SIG-M5 (cell line): ENCODE measurements at places on chromosomes 5 and 9.
A peak's percentile ranks its signal among the peaks of the same experiment; 100 is the strongest.

- DNase-seq, result no peak
Observed at GRCh38 chr5:134504629-134505300, 20.7 kb upstream of the JADE2 start.

- DNase-seq, result no peak
Observed at GRCh38 chr5:77008413-77008812, 21.8 kb upstream of the AGGF1 start.

DNA sequence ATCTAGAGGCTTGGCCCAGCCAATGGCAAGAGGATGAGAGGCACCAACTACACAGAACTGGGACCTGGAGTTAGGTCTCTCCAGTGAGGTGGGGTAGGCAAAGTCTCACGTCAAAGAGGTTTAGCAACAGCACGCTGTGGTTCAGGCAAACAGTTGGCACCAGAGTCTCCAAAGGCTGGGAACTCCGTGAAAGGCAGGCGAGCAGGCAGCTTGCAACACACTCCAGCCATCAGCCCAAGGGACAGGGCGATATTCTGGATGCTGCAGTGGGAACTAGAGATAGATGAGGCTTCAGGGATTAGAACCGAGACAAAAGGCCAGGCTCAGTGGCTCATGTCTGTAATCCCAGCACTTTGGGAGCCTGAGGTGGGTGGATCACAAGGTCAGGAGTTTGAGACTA, 129.1 kb downstream of the PDZD2 start:
- DNase-seq, result no peak

DNA sequence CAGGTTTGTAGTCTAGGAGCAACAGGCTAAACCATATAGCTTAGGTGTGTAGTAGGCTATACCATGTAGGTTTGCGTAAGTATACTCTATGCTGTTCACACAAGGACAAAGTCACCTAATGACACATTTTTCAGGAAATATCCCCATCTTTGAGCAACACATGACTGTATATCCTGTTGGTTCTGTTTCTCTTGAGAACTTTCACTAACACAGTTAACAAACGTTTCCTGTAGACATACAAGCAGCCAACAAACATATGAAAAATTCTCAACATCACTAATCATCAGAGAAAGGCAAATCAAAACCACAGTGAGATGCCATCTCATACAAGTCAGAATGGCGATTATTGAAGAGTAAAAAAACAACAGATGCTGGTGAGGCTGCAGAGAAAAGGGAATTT, 68.2 kb downstream of the NR2F1-AS1 start:
- DNase-seq, result no peak

GRCh38 chr5:36239370-36240293, 2.1 kb downstream of the NADK2 start:
- no peak for DNase-seq

GRCh38 chr9:107049046-107049802, 186.3 kb downstream of the ZNF462 start:
- no peak for DNase-seq

DNA sequence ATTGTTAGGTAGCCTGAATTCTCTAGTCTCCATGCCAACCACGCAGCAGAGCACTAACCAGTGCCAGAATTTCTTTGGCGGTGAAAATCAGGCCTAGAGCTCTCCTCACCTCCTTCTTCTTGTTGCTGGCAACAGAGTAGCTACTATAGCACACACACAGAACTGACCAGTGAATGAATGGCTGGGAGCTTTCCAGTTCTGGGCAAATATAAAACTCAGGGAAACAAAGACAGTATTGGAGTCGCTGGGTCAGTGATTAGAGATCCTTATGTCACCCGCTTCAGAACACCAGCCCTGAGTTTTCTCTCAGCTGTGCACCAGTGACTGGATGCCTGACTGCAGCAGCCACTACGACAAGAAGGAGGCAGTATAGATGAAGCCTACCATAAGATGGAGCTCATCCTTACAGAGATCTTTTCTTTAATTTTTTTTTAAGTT, 26.9 kb upstream of the FEM1C start:
- DNase-seq, result no peak

- no peak for DNase-seq
Observed at GRCh38 chr5:74040811-74041491, 415.0 kb downstream of the ARHGEF28 start.

DNA sequence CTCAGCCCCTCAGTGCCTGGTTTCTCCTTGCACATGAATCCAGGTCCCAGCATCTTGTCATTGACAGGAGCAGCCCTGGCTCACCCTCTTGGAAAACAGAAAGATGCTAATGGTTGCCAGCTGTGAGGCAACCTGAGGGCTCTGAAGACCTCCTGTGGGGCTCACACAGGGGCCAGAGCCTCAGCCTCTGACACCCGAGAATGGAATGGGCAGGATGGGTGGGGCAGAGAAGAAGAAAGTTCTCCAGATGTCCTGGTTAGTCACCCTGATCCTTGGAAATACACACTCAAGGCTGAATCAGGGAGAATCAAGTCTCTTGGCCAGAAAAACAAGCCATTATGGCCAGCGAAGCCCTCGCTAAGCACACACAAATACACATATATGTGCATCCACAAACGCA, 32.3 kb upstream of the SPATA31E1 start:
- DNase-seq, result no peak

DNA sequence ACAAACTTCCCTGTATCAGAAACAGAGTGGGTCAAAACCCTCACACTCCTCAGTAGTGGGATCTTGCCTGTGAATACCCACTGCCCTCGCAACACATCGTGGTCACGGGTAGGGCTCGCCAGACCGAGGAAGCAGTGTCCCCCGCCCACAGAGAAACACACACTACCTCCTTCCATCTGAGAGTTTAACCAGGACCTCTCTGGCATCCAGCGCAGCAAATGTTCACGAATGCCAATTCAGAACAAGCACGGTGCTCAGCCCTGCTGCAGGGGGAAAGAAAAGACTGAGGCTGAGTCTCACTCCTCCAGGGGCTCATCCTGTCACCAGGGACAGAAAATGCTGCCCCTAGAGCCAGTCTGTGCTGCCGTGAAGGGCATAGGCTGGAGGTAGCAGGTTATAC, 42.5 kb upstream of the SYNPO start:
- no peak for DNase-seq

GRCh38 chr5:54311176-54311677, 854 bp upstream of the ARL15 start:
- no peak for DNase-seq

- no peak for DNase-seq
Observed at GRCh38 chr5:33329891-33330290, 110.9 kb upstream of the TARS1 start.

DNA sequence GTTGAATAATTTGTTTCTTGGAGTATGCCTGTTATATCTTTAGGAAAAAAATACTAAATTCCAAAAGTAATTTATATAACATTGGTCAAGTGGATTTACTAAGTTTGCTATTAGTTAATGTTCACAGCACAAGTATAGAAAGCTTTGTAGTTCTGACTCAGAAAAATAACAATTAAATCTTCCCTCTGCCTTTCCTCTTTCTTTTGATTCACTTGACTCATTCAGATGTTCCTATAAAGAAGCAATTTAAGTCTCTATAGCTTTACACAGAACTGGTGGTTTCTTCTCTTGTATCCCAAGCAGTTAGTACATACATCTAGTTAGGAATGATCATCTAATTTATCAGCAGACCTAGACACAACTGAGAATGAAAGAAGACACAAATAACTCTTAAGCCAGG, 4.5 kb upstream of the CDC42SE2 start:
- no peak for DNase-seq

- DNase-seq, result no peak
Observed at GRCh38 chr9:110156416-110156815, 51.5 kb downstream of the C9orf152 start.

GRCh38 chr5:100902440-100903038, 543 bp downstream of the ST8SIA4 start:
- peak; percentile 9 for DNase-seq

DNA sequence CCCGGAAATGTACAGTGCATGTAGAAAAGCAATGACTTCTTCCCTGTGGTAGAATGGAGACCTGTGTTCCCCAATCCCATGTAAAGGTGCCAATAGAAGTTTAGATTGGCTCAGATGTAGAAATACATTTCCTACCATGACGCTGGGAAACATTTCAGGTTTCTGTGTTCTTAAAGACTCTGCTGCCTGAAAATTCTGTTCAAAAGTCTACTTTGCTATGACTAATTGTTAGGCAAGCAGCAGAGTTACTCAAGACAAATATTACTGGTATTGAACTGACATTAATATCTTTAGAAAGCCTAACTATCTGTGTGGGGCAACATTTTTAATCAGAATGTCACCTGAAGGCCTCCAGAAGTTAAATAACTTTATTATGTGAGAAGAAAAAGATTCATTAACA, 75.5 kb upstream of the ELL2 start:
- DNase-seq, result no peak

DNA sequence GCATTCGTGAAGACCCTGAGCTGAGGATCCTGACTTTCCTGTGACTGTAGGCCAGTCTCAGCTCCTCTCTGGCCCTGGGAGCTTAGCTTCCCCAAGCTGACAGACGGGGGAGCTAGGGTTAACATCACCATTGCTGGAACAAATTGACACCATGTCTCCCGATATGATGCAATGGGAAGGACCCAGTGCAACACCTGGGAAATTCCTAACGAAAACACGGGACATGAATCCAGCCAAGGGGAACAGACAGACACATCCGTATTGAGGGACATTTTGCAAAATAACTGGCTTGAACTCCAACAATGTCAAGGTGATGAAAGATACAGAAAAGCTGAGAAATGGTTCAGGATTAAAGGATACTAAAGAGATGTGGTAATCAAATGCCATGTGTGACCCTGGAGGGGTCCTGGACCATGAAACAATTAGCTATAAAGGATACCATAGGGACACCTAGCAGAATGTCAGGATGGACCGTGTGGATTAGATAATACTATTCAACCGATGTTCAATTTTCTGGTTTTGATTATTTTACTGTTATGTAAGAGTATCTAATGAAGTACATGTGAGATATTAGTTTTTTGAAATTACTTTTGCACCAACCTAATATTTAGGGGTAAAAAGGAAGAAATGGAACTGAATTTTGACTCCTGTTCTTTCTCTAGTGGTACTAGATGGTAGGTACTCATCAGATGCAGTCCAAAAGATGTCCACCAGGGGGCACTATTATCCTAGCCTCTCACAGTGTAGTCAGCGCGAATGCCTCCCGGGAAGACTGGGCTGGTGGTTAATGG, 52.7 kb downstream of the NDST1 start:
- no peak for DNase-seq

- no peak for DNase-seq
Observed at GRCh38 chr9:73230251-73230650, 78.6 kb downstream of the ANXA1 start.

- DNase-seq, result no peak
Observed at GRCh38 chr9:133355881-133356357, 368 bp downstream of the SURF1 start.

DNA sequence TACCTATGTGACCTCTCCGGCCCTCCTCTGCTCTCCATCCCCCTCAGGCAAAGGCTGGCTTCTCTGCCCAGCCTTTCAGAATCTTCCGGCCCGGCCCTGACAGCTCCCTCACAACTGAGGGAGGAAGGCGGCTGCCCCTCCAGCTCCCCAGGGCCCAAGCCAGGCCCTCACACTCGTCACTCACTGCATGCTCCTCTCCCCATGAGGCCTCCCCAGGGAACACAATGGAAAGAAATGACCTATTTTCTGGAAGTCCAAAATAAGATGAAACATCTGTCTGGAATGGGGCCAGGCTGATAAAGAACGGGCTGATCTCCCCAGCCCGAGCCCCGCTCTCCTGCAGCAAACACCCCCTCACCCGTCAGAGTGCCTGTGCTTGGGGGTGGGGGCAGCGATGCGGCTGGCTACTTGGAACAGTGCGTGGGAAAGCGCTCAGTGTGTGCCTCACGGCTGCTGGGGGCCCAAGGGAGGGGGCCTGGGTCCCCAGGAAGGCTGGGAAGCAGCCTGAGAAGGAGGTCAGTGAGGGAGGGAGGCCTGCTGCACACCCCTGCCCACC, 11.3 kb downstream of the PDGFRB start:
- DNase-seq, result no peak

DNA sequence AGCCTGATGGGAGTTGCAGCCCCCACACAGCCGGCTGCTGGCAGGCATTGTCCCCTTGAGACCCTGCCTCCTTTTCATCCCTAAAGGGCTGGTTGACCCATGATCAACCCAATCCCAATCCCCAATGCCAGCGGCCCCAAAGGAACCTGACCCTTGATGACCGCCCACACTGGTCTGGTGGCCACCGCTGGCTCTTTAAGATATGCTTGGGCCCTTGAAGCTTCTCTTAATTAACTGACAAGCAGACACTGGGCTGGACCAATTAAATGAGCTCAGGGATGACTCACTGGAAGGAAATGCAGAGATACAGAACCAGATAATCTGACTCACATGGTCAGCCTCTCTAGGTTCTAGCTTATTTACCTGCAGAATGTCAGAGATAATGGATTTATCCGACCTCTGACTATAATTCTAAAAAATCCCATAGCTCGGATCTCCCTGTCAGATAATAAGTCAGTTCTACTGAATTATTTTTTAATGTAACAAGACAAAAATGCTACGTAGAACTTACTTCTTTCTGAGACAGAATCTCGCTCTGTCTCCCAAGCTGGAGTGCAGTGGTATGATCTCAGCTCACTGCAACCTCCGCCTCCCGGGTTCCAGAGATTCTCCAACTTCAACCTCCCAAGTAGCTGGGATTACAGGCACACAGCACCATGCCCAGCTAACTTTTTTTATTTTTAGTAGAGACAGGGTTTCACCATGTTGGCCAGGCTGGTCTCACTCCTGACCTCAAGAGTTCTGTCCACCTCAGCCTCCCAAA, 11.1 kb upstream of the MLANA start:
- no peak for DNase-seq

- DNase-seq, result no peak
Observed at GRCh38 chr9:137439158-137439714, 1.9 kb downstream of the ENTPD8 start.

- DNase-seq, result no peak
Observed at GRCh38 chr9:123469282-123469681, 113.3 kb downstream of the CRB2 start.

DNA sequence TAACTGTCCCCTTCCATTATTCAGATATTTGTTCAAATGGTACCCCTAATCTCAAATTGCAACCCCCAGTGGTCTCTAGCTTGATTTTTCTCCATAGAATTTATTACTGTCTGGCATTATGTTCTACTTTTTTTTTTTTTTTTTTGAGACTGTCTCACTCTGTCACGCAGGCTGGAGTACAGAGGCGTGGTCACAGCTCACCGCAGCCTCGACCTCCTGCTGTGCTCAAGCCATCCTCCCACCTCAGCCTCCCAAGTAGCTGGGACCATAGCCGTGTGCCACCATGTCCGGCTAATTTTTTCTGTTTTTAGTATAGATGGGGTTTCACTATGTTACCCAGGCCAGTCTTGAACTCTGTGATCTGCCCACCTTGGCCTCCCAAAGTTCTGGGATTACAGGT, 2.0 kb upstream of the REEP5 start:
- no peak for DNase-seq

GRCh38 chr5:143318270-143318669, 85.2 kb downstream of the NR3C1 start:
- no peak for DNase-seq

- no peak for DNase-seq
Observed at GRCh38 chr5:89850513-89850865, 559.1 kb downstream of the CETN3 start.

DNA sequence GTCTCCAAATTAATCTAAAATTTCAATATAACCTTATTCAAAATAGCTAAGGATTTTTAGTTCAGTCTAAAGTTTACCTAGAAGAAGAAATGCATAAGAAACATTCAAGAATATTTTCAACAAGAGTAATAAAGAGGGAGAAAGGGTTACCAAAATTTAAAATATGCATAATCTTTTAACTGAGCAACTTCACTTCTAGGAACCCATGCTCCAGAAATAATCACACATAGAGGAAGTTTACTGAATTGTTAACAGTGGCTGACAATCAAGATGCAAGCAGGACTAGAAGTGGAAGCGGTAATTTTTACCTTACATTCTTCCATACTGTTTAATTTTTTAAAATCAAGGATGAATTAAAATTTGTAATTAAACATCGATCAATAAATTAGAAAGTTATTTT, 1.9 kb downstream of the PJA2 start:
- DNase-seq, result no peak
